Mesenteric fat pad (tissue), 1 donor: ENCODE measurements at places on chromosomes 2 and 18. TPM values are rescaled to one million over a fixed set of nuclear protein-coding genes. Genes with fewer than 3 reads are reported as not detected.

MRPL19 gene
- 53.1 TPM for total RNA-seq

HRH4 gene
- 0.39 TPM for total RNA-seq

MOGAT1 gene
- 0.74 TPM for total RNA-seq

C2orf80 gene
- not detected for total RNA-seq

RUFY4 gene
- total RNA-seq: 0.42 TPM

PARD3B gene
- 29.4 TPM for total RNA-seq

MYO3B gene
- not detected for total RNA-seq

CFC1 gene
- total RNA-seq: not detected

PDCD1 gene
- 0.42 TPM for total RNA-seq

CD8B2 gene
- total RNA-seq: not detected

TMEM237 gene
- 14.7 TPM for total RNA-seq

FBLN7 gene
- 5.3 TPM for total RNA-seq

CROCC2 gene
- not detected for total RNA-seq

MC4R gene
- total RNA-seq: not detected

AMER3 gene
- total RNA-seq: not detected

SNTG2 gene
- total RNA-seq: 5.6 TPM

L3MBTL4 gene
- total RNA-seq: 7.5 TPM

ZSWIM2 gene
- total RNA-seq: 1.2 TPM

TGOLN2 gene
- 128 TPM for total RNA-seq

FRZB gene
- 5.5 TPM for total RNA-seq

CFAP221 gene
- 2.3 TPM for total RNA-seq

NCKAP1 gene
- 127 TPM for total RNA-seq

CNGA3 gene
- 1.1 TPM for total RNA-seq

SERPINB12 gene
- not detected for total RNA-seq

REG1B gene
- total RNA-seq: 2.6 TPM

IWS1 gene
- 39.1 TPM for total RNA-seq

PLGLB1 gene
- not detected for total RNA-seq

FZD7 gene
- 7.8 TPM for total RNA-seq

EML6 gene
- 2.4 TPM for total RNA-seq

GALNT5 gene
- total RNA-seq: not detected

ARHGAP25 gene
- total RNA-seq: 15.6 TPM

CD8B gene
- 0.67 TPM for total RNA-seq

HOXD1 gene
- total RNA-seq: 1.1 TPM

PLCD4 gene
- 1.0 TPM for total RNA-seq

DCC gene
- 0.42 TPM for total RNA-seq

AQP12B gene
- not detected for total RNA-seq

WIPF1 gene
- 84.0 TPM for total RNA-seq

PTPN2 gene
- total RNA-seq: 33.8 TPM

POTEE gene
- total RNA-seq: 0.16 TPM

EFHD1 gene
- 18.0 TPM for total RNA-seq

NAT8 gene
- not detected for total RNA-seq

CABYR gene
- total RNA-seq: 3.1 TPM

DYNAP gene
- total RNA-seq: not detected
